Fibroblast of skin of left quadriceps (primary cell): ENCODE measurements at places on chromosomes 11 and 22.

DNA sequence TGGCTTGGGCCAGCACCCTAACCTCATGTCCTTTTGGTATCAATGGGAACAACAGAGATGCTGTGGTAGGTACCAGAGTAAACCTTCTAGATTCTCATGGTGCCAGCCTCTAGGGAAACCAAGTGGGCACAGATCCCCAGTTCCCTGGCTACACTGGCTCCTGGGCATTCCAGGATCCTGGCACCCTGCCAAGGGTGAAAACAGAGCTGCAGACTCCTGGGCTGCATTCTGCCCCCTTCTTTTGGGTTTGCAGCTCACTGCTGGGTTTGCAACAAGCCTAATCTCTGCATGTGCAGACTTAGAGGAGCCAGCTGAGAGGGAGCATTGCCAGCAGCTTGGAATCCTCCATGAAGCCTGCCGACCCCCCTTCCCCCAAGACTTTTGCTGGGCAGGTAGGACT is 30.6 kb downstream of the PRDM11 start:
- DNase-seq, result no peak

- no peak for DNase-seq
Observed at GRCh38 chr11:16402654-16403447, 46.5 kb upstream of the SOX6 start.

GRCh38 chr22:46661221-46661851 is 41.1 kb downstream of the GRAMD4 start:
- no peak for DNase-seq

DNA sequence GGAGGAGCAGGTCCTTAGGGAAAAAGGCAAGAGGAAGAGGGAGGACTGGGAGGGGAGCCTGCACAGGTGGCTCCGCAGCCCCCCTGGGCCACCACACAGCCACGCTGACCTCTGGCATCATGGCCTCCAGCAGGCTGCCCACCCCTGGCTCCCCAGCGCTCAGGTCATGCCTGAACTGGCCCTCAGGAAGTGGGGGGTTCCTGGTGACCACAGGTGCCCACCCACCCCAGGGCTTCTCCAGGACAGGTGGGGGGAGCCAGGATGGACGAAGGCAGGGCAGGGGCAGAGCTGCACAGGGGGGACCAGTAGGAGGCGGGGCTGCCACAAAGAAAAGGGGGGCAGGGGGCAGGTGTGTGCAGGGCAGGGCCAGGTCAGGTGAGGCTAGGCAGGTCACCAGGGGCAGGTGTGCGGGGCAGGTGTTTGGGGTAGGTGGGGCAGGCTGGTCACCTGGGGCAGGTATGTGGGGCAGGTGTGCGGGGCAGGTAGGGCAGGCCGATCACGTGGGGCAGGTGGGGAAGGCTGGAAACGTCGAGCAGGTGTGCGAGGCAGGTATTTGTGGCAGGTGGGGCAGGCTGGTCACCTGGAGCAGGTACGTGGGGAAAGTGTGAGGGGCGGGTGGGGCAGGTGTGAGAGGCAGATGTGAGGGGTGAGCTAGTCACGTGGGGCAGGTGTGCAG is 997 bp downstream of the DEAF1 start:
- no peak for DNase-seq

DNA sequence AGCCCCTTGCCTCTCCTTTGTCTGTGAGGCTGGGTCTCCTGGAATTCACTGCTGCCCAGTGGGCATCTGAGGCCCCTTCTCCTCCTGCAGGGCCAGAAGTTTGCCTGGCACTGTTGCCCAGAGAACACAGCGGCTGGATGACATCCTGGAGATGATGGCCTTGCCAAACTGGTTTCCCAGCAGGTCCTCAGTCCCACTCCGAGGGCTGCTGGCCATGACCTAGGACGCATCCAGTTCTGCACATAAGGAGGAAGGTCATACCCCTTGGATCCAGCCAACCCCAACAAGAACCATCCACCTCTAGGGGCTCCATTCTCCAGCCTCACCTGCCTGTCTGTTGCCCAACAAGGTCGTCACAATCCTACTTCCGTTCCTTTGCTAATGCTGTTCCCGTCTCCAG is 3.4 kb upstream of the SMTN start:
- no peak for DNase-seq

GRCh38 chr11:15159085-15159484 is 44.4 kb downstream of the INSC start:
- DNase-seq, result no peak

GRCh38 chr11:122276221-122276620 is 160.2 kb upstream of the BLID start:
- DNase-seq, result no peak

- no peak for DNase-seq
Observed at GRCh38 chr11:128565881-128566280, 21.5 kb downstream of the ETS1 start.

- DNase-seq, result no peak
Observed at GRCh38 chr11:134388590-134388989, 23.5 kb downstream of the B3GAT1 start.

GRCh38 chr22:32917577-32918354 is 116.3 kb downstream of the TIMP3 start:
- DNase-seq, result no peak
